KG1 (cell line): ENCODE measurements at places on chromosomes 2 and 18.

- no peak for DNase-seq
These were observed 61.0 kb upstream of the EPAS1 start for GRCh38 chr2:46236006-46236875.

GRCh38 chr18:77234504-77235365 is 14.9 kb upstream of the GALR1 start:
- DNase-seq: no peak

DNA sequence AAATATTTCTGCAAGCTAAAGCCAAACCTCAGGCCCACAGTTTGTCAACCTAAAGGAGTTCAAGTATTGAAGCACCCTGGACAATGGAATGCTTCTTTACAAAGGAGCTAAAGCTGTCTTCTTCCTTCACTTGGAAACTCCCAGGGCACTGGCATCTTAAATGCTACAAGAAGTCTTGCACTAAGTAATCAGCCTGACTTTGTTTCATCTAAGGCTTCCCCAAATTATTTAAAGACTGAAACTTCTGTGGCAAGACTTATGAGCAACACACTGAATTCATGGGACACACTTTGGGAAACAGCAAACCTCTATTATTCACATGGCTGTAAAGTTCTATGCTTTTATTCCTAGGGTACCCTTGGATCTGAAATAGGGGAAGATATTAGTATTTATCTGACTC is 14.7 kb downstream of the PID1 start:
- DNase-seq: no peak

DNA sequence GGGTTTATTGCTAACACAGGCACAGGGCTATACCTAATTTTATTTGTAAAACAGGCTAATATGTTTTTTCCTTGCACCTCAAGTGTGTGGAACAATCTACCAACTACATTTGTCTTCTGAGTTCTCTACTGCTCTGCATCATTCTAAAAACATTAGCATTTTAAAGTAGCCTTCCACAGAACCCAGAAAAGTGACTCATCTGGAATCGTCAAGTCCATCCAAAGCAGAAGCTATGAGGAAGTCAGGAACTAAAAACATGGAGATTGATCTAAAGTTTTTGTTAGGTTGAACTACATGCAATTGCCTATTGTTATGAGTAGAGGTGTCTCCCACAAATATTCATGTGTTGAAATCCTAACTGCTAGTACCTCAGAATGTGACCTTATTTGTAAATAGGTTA is 70.9 kb downstream of the SUCLG1 start:
- no peak for DNase-seq

GRCh38 chr2:164617466-164617865 is 3.8 kb downstream of the GRB14 start:
- DNase-seq: no peak

DNA sequence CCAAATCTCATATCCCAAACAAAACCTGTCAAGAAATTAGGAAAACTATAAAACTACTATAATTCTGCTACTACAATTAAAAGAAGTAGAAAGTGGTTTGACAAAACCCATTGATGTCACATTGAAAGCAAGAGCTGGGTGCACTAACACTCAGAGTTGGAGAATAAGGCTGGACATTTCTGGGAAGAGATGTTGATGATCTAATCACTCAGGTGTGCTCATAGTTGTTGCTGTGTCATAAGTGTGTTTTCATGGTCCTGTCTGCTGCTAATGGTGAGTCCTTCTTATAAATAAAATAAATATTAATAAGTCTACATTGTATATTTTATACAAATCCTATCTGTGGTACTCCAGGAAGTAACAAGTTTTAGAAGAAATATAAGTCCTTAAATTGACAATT is 168.2 kb upstream of the LRP1B start:
- DNase-seq: no peak

- DNase-seq: no peak
These were observed 676.1 kb upstream of the CELF4 start for GRCh38 chr18:38241736-38242135.

DNA sequence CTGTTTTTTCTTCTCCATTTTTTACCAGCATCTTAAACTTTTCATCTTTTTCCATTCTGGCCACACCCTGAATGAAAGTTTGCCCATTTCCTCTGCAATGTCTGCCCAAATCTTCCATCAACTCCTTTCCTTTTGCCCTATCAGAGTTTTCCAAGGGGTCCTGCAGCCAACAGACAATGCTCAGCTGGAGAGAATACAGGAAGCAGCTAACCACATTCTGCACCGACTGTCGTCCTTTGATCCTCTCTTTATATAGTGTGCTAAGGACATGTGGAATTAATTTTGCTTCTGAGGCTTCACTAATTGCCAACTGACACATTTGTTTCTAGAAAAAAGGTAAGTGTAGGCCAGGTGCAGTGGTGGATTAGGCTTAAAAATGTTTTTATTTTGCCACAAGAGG is 50.5 kb upstream of the DLX2 start:
- DNase-seq: no peak

- DNase-seq: no peak
These were observed 98.4 kb downstream of the PXDN start for GRCh38 chr2:1645761-1646476.
